ENCODE measurements at places on chromosomes 5 and 9.

DNA sequence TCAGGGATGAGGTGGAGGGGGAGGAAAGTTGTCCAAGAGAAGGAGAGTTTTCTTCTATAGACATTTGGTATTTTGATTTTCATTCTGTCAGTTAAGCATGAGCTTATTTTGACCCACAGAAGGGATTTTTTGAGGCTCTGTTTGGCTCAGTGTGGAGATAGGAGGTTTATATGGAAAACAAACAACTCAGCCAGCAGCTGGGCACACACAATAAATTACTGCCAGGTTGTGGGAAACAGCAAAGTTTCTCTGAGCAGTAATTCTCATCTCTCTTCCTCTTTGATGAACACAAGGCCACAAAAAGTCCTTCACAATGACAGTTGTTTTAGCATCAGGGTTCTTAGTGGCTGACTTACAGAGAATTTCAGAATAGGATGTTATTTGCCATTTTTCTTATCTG lies 486.1 kb downstream of the KDM4C start:
- DNase-seq, result no peak

DNA sequence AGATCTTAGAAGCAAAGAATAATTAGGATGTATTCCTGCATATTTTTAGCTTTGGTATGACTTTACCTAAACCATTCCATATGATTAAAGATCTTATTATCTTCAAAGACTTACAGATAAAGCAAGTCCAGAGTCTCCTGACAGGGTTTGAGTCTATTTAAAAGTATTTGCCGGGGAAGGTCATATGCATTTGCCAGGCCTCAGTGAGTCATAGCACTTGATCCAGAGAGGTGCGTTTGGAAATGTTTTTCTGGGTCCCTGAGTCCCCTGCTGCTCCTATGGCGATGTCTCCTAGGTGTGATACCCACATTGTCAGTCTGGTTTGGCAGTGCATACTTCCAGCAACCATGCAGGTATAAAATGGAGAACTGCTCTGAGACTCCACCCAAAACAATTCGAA lies 217.0 kb downstream of the FBXL7 start:
- DNase-seq, result no peak

- peak; percentile 17 for DNase-seq
Measured at GRCh38 chr9:87497604-87498045, at the start of gene DAPK1. Gene DAPK1 (plus strand): TSS chr9:87497867. CDS start chr9:87499078, 1,211 bp downstream.

- no peak for DNase-seq
Measured at GRCh38 chr9:86046071-86046636, 53.2 kb downstream of the GOLM1 start.

GRCh38 chr5:30908356-30908755 lies 285.1 kb upstream of the CDH6 start:
- no peak for DNase-seq

GRCh38 chr9:1454616-1455347 lies 404.6 kb downstream of the DMRT2 start:
- no peak for DNase-seq

DNA sequence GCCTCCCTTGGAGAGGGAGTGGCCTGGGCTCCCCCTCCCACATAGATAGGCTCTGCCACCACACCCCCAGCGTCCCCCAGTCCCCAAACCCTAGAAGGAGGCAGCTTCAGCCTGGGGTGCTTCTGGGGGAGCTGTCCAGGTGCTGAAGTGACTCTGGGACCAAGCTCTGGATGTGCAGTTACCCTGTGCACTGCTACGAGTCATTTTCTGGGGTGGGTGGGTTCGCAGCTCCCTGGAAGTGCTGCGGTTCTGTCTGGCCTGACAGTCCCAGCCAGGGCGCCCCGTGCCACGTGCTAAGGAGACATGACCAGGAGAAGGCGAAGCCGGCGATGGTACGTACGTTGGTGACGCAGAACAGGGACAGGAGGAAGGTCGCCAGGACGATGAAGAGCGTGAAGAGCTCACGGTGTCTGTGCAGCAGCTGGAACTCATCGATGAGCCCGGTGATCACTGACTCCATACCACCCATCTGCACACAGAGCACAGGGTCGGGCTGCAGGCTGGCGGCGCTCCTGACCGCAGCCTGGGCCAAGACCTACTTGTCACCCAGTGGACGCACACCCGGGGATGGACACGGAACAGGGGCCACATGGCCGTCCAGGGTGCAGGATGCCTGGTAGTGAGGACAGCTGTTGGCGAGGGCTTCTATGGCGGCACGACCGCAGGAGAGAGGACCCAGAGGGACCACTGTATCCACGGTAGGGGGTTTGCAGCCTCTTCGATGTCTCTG lies 35.7 kb downstream of the SLC6A3 start:
- peak; percentile 69 for DNase-seq
